ENCODE measurements at places on chromosomes 7 and 10.

- no peak for DNase-seq
Observed at GRCh38 chr7:26422761-26423160, 131.1 kb downstream of the SNX10 start.

GRCh38 chr7:82081644-82082224, 311.9 kb upstream of the HGF start:
- no peak for DNase-seq

GRCh38 chr10:132538031-132538789, 623 bp downstream of the INPP5A start:
- no peak for DNase-seq

DNA sequence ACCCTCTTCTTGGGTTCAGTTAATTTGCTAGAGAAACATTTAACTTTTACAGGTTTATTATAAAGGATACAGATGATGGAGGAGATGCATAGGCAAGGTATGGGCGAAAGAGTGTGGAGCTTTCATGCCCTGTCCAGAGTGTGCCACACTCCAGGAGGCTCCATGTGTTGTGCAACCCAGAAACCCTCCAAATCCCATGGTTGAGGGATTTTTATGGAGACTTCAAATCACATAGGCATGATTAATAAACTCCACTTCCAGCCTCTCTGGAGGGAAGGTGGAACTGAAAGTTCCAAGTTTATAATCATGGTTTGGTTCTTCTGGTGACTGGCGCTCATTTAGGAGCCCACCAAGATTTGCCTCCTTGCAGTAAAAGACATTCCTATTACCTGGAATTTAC, 159.9 kb downstream of the PHTF2 start:
- DNase-seq: no peak

- DNase-seq: no peak
Observed at GRCh38 chr10:474406-474805, 215.1 kb downstream of the DIP2C start.

- DNase-seq: no peak
Observed at GRCh38 chr7:38685851-38686250, 54.7 kb upstream of the AMPH start.

GRCh38 chr10:48448796-48449195, 142.3 kb downstream of the MAPK8 start:
- no peak for DNase-seq

DNA sequence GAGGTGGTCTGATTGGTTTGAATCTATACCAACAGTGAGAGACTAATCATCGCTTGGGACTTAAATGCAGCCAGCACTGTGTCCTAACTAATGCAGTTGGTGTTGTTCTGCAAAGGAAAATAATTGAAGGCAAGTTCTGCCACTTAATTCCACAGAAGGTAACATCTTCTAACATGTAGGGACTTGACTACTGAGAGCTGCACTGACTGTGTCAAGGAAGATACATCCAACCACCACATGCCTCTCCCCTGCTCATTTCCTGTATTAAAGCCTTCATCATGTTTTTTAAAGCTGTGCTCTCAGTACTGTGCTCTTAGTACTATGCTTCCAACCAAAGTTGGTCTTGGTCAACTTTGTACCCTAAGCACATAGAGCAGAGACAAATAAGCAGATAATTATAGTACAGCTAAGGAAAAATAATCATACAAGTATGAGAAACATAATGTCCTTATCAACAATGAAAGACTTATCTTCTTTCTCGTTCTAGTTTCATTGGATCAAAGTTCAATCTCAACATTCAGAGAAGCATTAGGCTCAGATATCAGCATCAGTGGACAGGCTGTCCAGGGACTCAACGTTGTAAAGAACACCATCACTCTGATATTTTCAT, 2.8 kb upstream of the CYP3A4 start:
- no peak for DNase-seq

- DNase-seq: no peak
Observed at GRCh38 chr10:80523773-80524172, 13.9 kb upstream of the SH2D4B start.

DNA sequence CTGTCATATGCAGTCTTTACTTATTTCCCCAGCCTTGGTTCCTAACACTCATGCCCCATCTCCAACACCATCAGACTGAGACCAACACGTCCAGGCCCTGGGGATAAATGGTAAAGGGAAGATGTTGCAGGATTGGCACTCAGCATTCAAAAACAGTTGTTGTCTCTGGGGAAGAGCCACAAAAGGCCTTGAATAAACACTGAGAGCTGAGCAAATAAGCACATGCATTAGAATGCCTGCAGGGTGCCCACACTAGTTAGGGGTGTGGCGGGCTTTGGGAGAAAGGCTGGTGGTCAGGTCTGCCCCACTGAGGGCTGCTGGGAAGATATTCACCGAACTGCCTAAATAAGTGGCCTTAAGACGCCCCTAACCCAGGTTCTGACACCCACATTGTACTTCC, 391.0 kb downstream of the GFRA1 start:
- no peak for DNase-seq

- DNase-seq: no peak
Observed at GRCh38 chr7:27700501-27700900, 37.8 kb upstream of the HIBADH start.

GRCh38 chr7:56079450-56080185, 13.1 kb downstream of the PHKG1 start:
- no peak for DNase-seq

GRCh38 chr7:45389073-45389872, 184.9 kb upstream of the ADCY1 start:
- no peak for DNase-seq

DNA sequence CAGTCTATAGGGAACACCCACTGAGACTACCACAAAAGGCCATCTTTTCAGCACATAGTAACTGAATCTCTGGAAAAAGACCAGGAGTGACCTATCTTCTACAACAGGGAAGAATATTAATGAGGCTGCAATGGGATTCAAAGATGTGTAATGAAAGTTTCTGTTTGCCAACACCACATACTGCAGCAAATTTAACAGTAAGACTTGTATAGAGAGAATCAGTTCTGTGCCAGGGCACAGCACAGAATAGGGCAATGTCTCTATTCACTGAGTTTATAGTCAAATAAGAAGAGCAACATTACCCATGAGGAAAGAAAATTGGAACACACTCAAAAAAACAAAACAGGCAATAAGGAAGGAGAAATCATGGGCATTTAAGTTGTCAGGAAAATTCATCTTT, 91.4 kb upstream of the PTN start:
- no peak for DNase-seq

DNA sequence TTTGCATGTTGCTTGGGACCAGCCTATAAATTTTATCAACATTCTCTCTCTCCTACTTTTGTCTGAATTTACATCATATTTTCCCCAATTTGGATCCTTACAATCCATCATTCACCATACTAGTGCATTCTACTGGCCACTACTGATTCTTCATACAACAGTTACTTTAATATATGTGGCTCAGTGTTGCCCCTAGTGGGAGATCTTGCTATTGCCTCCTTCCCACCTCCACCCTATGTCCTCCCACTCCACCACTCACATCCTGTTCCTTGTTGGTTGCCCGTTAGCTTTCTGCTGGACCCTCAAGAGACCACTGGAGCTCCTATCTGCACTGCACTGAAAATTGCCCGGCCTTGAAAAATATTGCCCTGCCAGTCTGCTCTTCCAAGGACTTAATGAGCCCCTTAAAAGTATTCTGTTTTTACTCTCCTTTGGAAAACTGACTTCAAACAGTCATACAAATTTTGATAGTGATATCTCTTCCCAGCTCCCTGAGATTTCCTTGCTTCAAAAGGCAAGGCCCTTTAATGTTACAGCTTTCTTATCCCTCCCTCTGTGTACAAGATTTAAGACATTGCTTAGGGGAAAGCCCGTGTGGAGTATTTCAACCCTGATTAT, 243.2 kb upstream of the TMEM229A start:
- no peak for DNase-seq

DNA sequence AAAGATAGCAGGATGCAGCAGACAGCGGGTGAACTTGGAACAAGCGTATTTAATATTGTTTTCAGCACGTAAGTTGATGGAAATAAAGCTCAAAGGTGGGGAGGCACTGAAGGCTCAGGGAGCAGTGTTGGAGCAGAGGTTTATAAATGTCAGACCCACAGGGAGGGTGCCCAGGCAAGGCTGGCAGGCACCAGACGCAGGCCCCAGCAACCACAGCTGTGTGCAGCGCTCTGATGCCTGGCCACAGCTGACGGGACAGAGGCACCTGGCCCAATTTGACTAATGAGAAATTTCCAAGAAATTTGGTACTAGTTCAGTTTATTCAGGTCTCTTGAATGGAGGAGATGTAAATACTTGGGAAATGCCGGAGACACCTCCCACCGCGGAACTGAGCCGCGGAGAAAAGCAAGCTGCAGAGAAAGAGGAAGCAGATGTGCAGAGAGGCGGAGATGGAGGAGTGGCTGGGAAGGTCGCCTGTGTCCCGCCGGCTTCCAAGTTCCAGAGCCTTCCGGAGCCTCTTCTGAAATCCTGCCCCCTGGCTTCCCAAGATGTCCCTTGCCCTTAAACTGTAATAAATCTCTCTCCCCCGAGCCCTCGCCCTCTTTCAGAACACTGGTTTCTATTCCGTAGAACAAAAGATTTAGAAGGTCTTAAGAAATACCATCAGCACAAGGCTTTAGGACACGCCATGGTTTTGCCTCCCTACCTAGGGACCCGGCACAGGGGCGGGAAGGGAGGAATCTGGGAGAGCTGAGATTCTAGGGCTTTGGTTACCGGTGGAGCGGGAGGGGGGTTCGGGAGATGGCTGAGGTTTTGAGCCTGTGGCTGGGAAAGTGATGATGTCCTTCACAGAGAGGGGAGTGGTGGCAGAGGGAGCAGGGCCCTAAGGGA, 38.4 kb upstream of the PLXNA4 start:
- peak; percentile 12 for DNase-seq

- DNase-seq: no peak
Observed at GRCh38 chr7:16933296-16934279, 51.8 kb upstream of the AGR3 start.

- no peak for DNase-seq
Observed at GRCh38 chr7:4561795-4562194, 120.3 kb upstream of the FOXK1 start.

- no peak for DNase-seq
Observed at GRCh38 chr7:123641901-123642300, 13.8 kb upstream of the LMOD2 start.

GRCh38 chr7:109996411-109996810, 1094.5 kb upstream of the LRRN3 start:
- DNase-seq: no peak

DNA sequence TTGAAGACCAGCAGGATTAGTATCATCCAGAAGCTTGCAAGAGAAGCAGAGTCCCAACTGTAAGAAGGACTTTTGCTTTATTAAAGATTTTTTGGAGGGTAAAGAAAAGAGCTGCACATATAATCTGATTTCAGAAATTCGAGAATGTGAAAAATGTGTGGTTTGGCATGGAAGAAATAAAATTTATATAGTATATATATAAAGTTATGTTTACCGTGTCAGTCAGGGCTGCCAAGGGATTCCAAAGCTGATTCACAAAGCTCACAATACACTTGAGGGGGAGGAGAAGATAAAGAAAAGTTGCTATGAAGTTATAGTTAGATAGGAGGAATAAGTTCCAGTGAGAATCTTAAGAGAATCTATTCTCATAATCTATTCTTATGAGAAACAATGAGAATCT, 231.8 kb upstream of the CACNA2D1 start:
- DNase-seq: peak; percentile 39

- DNase-seq: no peak
Observed at GRCh38 chr10:66218289-66218688, 707.5 kb upstream of the LRRTM3 start.

GRCh38 chr7:87627634-87627994, 584 bp upstream of the RUNDC3B start:
- DNase-seq: no peak

DNA sequence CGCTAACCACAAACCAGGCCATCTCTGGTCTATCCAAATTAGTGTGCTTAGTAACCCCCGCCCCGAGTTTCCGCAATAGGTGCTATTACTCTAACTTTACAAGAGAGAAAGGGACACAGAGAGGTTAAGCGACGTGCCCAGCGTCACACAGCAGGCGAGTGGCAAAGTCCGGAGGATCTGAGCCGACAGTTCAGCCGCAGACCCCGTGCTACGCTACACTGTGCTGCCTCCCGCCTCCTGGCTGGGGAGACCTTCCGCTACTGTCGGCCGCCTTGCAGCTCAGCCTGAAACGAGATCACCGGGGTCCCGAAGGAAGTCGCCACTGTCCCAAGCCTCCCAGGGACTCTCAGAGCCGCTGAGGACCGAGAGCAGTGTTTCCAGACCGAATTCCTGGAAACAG, 799 bp downstream of the INTS1 start:
- DNase-seq: no peak

DNA sequence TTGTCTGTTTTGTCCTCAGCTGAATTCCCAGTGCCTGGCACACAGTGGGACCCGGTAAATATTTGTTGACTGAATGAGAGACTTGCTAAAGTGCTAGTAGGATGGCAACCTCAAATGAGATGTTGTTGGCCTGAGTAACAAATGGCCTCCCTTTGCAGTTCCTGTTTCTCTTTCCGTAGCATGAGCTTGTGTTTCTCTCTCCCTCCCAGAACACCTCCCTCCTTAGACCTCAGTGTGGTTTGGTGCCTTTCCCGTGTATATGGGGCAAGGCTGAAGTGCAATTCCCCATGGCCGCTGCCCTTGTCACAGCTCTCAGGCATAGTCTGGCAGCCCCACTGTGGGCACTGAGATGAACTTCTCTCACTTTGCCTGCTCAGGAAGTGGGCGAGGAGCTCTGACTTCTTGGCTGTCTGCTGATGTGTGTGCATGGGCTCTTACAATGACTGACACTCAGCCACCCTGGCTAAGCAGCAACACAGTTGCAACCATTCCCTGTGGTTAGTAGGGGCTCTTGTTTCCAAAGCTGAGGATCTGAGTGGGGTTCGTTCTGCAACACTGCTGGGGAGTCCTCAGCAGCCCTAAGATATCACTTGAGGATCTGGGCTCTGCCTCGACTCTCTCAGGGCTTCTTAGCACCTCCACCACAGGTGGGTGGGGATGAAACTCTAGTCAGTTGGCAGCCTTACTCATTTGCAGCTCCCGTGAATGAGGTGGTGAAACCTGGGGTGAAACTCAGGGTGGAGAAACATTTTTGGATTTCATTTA, 136.1 kb downstream of the ICA1 start:
- no peak for DNase-seq

GRCh38 chr10:21047511-21047910, 150.4 kb upstream of the NEBL start:
- DNase-seq: no peak

Measured in fibroblast of skin of left quadriceps (primary cell).